ENCODE measurements at places on chromosomes 4 and X.

DNA sequence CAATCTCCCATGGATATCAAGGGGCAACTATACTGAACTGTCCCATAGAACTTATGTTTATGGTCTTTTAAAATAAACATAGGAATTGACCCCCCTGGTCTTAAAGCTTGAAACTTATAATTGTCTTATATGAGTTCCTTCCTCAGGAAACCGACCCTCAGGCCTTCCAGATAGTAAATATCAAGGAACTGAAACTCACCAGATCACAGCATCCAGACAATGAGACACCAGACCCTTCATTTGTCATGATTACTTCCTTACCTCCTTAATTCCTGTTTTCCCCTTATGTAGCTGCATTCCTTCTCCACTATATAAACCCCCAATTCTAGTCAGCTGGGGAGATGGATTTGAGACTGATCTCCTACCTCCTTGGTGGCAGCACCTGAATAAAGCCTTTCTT lies 94.8 kb upstream of the GRPR start:
- H3K4me3 ChIP-seq = no peak overlapping the region
- no peak overlapping the region for H3K27ac ChIP-seq
- no peak for DNase-seq
- no peaks in the 10 kb centered on the region for H3K27me3 ChIP-seq

- H3K36me3 ChIP-seq = no peaks in the 10 kb centered on the region
- H3K4me1 ChIP-seq = no peaks in the 10 kb centered on the region
- no peak overlapping the region for H3K27ac ChIP-seq
- H3K4me3 ChIP-seq = no peak overlapping the region
- no peaks in the 10 kb centered on the region for H3K27me3 ChIP-seq
- peak; percentile 53 for DNase-seq
Observed at GRCh38 chrX:39749728-39750127, 348.0 kb downstream of the BCOR start.

- H3K4me1 ChIP-seq = peaks cover 3% of the 10 kb centered on the region
- H3K27ac ChIP-seq = no peak overlapping the region
- H3K36me3 ChIP-seq = no peaks in the 10 kb centered on the region
- no peak overlapping the region for H3K4me3 ChIP-seq
Observed at GRCh38 chr4:119980456-119980855, 86.2 kb downstream of the MAD2L1 start.

DNA sequence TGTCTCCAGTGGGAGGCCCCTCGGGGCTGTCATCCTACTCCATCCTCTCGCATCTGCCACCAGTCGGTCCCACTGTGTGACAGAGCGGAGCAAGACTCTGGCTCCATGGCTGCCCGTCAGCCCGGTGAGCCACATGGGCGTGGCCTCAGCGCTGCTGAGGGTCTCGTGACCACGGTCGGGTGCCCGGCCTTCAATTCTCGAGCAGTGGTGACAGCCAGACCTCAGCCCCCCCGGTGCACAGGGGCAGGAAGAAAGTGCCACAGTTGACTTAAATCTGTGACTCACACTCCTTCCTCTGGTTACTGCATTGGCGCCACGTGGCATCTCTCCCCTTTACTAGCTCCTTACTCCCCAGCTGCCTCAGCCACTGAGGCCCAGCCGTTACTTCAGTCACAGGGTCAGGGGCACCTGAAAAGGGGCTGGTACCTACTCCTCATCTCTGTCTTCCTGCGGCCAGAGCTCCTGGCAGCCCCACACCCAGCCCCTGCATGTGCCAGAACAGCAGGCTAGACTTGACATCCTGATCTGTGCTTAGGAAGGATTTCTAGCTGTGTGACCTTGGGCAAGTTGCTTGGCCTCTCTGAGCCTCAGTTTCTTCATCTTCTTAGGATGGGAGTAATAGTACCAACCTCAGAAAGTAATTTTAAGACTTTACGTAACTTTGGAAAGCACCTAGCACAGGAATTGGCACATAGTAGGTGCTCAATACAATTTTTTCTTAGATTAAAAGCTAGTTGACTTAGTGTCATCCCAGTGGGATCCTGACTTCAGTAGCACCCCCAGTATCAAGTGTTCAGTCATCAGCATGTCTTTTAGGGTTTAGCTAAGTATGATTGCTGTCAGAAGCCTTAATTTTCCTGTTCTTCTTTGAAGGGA lies 66.1 kb downstream of the TNIP2 start:
- H3K27me3 ChIP-seq = no peaks in the 10 kb centered on the region
- H3K36me3 ChIP-seq = peaks cover 20% of the 10 kb centered on the region
- H3K4me1 ChIP-seq = no peaks in the 10 kb centered on the region
- H3K4me3 ChIP-seq = no peak overlapping the region
